GM06990 (cell line): ENCODE measurements at places on chromosomes 12 and 14.

DNA sequence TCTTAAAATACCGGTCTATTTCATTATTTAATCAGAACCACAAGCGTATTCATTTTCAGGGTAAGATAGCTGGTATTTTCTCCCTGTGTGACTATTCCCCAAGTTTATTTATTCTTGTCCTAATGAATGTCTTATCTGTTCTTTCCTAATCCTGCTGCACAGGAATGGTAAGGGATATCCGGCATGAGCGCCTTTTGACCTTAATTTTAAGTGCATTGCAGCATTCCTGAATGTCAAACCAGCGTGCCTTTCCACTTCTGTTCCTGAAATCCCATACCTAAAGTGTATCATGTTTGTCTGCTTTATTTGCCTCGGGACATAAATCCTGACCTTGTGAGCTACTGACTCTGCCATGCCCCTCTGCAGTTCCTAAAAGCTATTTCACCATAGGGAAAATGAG is 1713.2 kb upstream of the FLRT2 start:
- DNase-seq = no peak

GRCh38 chr12:55906056-55906455 is 21.6 kb downstream of the PYM1 start:
- no peak for DNase-seq

DNA sequence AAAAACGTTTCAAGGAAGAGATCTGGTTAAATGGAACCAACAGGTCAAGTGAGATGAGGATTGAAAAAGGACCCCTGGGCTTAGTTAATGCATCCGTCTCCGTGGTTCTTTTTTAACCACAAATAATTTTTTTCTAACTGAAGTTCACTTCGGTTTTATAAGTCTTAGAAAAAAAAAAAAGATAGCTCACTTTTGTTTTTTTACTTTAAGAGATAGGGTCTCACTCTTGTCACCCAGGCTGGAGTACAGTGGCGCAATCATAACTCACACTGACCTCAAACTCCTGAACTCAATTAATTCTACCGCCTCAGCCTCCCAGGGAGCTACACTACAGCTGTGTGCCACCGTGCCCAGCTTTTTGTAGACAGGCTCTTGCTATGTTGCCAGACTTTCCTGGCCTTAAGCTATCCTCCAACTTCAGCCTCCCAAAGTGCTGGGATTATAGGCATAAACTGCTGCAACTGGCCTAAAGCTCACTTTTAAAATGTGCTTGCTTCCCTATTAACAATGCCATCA is 11.8 kb downstream of the HNRNPC start:
- no peak for DNase-seq

DNA sequence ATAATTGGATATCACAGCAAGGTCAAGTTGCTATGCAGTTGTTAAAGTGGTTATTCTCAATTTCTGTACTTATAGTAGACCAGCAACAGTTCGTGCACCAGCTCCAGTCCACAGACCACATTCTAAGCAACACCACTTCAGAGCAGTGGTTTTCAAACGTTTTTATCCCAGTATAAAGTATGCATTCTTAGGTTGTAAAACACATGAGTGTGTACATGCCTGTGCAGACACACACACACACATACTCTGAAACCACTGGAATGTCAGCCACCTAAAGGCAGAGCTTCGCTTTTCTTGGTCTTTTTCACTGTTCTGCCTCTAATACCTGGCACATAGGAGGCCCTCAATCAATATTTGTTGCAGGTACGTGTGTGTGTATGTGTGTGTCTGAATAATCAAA is 22.2 kb upstream of the C12orf71 start:
- DNase-seq = no peak

DNA sequence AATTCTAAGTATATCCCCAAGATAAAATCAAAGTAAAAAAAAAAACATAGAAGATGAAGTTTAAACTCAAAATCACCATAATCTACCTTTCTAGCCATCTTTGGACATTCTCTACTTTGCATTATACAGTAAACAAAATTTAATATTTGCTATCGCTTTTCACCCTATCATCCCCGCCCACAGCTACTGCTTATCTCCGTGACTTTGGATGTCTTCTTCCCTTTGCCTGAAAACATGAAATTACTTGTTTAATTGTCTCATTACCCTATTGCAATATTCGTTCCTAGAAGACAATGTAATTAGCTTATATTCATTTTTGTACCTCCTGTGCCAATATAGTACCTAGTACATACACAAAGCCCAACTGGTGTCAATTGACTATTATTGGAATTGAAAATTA is 9.3 kb downstream of the SYNJ2BP start:
- DNase-seq = no peak

- no peak for DNase-seq
Measured at GRCh38 chr14:63852271-63852816, 460 bp upstream of the SYNE2 start.

- no peak for DNase-seq
Measured at GRCh38 chr12:59675461-59675860, 79.6 kb downstream of the SLC16A7 start.

- DNase-seq = no peak
Measured at GRCh38 chr14:37376944-37377609, 179.3 kb downstream of the MIPOL1 start.
